Frontal cortex (tissue), 4 donors: ENCODE measurements at places on chromosomes 1 and 21.

- DNase-seq, result no peak
Observed at GRCh38 chr1:30732277-30732996, 9.1 kb upstream of the MATN1 start.

GRCh38 chr1:220157738-220158137 is 63.8 kb downstream of the IARS2 start:
- no peak for DNase-seq

DNA sequence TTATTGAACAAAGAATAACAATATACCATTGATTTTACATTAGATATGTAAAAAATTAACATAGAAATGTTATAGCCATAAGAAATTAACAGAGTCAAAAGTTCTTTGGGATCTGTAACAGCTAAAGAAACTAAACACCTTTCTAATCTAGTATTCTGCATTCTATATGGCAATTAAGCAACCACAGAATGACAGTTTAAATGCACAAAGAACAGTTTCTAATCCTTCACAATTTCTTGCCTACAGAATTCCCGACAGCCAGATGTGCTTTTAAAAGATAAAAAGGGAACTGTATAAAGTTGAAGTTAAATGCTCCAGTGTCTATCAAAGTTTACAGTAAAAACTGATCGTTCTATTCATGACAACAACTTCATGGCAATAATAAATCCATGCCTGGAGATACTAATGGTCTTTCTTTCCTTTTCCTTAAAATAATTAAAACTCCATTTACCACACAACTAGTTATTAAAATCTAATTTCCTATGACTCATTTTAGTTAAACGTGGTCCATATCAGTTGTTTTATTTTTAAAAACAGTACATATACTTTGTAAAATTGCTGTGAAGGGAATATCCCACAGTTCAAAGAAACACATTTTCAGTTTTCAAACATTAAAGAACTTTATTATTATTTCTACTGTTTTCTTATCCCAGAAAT is 110.2 kb downstream of the EIF4G3 start:
- no peak for DNase-seq

GRCh38 chr1:184878002-184878401 is 96.3 kb downstream of the NIBAN1 start:
- no peak for DNase-seq

DNA sequence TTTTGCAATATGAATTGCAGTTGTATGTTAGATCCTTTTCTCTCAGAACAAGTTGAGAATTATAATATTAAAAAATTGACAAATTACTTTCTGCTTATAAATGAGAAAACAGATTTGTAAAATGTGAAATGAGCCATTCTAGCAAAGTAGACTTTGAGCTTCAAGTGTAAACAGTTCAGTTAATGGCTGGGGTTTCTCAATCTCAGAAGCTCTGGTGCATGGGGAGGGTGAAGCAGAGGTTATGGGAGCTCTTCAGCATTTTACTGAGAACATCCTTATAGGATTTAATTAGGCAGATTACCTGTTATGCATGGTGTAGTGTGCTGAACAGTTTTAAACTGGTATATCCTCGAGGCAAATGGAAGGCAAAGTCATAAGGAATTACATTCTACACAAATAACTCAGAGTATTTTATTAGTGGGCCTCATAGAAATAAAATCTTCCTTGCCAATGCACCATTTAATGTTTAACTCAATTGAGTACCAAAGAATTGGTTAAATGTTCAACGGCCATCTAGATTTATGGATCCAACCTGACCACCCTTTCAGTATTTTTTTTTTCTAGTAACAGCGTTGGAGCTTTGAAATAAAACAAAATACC is 1143.6 kb upstream of the ADGRL2 start:
- DNase-seq, result no peak

DNA sequence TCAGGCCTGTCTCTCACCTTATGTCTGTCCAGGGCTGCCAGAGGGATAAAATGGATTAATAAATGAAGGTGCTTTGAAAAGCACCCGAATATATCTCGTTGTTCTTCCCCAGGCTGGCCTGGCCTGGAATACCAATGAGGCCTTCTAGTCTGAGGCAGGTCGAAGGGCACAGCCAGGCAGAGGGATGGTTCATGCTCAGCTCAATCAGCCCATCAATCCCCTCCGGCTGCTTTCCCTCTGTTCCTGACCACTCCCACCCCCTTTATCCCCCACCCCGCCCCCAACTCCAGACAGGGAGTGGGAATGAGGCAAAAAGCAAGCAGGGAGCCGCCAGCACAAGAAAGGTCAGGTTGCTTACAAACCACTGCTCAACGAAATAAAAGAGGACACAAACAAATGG is 40.0 kb upstream of the PRELP start:
- no peak for DNase-seq

DNA sequence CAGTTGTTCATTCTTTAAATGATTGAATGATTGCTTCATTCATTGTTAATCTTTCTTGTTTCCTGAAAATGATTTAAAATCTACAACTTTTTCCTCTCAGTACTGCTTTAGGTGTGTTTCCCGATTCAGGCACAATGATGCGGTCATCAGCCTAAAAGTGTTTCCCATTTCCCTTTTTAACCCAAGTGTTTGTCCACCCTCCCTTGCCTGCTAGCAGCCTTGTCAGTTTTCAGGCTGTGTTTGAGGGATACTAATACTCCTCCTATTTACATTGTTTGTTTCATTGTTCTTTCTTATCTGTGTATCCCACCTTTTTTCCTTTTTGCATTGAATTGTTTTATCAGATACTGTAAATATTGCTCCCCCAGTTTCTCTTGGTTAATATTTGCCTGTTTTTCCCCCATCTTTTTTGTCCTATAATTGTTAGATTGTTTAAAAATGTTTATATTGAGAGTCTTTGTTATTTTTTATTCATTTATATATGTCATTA is 131.1 kb downstream of the KIAA0319L start:
- DNase-seq, result no peak

DNA sequence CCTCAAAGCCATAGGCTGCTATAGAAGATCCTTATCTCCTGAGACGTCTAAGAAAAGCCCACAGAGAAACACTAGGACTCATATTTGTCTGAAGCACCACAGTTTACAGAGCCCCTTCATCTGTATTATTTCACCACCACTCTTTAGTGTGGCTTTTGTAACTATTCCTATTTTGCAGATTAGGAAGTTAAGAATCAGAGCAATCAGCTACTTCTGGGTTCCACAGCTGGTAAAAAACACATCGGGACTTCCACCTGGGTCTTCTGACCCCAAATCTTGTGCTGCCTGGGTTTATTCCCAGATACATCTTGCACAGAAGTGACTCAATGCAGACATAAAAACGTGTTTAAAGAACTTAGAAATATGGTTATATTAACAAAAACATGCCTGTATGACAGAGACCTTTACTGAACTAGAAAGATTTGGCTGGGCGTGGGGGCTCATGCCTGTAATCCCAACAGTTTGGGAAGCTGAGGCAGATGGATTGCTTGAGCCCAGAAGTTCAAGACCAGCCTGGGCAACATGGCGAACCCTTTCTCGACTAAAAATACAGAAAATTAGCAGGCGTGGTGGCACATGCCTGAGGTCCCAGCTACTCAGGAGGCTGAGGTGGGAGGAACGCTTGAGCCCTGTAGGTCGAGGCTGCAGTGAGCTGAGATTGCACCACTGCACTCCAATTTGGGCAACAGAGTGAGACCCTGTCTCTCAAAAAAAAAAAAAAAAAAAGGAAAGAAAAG is 40.9 kb downstream of the ELK4 start:
- DNase-seq, result no peak
